ENCODE measurements at places on chromosomes 7 and 10.

- no peak for DNase-seq
These were observed 377.8 kb downstream of the GFRA1 start for GRCh38 chr10:115895166-115895565.

DNA sequence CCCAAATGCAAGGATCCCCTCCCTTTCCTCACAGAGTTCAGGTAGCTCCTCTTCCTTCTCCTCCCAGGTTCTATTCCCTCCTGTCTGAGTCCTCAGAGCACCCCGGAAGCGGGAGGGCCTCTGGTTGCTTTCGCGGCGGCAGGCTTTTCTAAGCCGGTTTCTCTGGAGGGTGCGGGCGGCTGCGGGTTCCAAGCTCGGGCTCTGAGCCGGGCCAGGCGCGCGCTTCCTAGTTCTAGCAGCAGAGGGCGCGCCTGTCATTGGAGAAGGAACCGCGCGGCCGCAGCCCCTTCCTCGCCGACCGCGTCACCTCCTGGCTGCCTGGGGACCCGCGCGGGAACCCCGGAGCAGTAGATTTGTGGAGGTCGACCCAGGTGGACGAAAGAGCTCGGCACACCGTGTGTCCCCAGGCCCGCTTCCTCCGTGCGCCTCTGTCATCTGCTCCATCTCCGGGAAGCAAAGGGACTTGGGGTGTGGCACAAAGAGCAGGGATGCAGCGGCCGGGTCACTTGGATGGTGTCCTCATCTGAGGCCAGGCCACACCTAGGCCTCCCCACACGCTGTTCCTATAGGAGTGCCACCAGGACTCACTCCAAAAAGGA, 389.0 kb upstream of the PODXL start:
- DNase-seq = peak; percentile 31

GRCh38 chr10:7283246-7283645, 127.6 kb downstream of the SFMBT2 start:
- no peak for DNase-seq

DNA sequence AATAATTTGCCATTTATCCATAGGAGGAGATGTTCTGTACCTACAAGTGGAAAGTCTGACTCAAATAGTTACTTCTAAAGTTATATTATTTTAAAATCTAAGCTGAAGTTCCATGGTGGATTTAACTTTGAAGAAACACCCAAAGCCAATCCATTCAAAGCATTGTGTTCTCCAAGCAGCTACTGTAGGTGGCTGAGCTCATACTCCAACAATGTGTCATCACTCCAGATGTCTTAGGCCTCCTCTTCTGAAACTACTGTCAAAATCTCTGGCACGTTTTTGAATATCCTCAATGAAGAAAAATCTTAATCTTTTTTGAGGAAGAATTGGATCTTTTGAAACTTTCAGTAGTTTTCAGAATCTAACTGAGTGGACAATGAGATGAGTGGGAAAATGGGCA, 169.1 kb downstream of the PTEN start:
- no peak for DNase-seq

DNA sequence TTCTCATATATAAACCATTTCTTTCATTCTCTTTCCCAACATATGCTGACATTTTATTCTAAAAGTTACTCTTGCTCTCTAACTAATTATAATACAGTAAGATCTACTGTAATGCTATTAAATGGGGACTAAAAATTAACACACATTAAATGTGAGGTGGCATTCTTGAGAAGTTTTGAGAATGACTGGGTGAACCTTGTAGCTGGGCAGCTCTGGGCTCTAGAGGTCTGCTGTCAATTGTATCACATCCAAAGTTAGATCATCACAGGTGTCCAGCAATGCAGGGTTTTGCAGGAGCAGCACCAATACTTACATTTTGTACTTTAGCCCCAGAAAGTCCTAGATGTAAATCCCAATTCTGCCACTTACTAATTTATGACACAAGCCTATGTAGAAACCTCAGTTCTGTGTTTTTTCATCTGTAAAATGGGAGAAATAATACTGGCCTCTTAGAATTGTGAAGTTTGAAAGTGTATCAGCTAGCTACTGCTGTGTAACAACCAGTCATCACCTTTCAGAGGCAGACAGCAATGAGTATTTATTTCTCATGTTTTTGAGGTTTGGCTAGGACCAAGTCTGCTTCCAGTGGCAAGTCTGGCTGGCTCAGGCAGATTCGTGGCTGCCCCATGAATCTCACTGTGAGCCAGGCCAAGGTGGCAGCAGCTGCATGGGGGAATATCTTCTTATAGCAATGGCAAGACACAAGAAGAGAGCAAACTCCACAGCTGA, 79.6 kb upstream of the EMX2 start:
- DNase-seq = no peak

GRCh38 chr7:79272066-79272669, 181.3 kb downstream of the MAGI2 start:
- no peak for DNase-seq

- no peak for DNase-seq
These were observed 1055.4 kb upstream of the AUTS2 start for GRCh38 chr7:68542831-68543230.

DNA sequence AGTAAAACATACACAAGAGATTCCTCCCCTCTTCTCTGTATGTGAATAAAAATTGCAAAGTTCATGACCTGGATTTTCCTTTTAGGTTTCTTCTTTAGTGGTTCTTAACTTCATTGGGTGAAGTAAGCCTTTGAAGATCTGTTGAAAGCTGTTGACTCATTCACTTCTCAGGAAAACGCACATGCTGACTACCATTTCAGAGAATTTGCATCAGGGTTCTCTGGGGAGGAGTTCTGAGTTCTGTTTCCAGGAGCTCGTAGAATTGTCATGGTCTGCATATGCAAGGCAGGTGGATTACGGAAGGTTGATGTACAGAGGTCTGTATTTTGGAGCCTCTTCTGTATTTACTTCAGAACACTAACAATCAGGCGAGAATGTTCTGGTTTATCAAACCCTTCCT, 962 bp upstream of the SLC26A4 start:
- peak; percentile 54 for DNase-seq

- DNase-seq = no peak
These were observed 105.5 kb upstream of the FAM204A start for GRCh38 chr10:118447478-118448270.

DNA sequence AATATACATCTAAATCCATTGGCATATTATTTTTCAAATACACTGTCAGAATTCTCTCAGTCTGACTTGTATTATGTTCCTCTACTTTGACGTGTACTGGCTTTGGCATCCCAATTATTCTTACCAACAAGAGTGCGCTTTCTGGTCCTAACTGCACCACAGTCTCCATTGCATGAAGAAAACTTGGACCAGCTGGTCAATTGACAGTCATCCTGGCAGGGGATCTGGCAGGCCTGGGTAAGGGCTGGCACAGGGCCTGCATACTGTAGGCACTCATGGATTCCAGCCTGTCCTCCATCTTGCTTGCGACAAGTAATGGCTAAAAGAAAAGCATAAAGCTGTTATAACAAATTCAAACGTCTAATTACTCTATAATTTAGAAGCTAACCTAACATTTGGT, 384.9 kb downstream of the THSD7A start:
- DNase-seq = no peak

DNA sequence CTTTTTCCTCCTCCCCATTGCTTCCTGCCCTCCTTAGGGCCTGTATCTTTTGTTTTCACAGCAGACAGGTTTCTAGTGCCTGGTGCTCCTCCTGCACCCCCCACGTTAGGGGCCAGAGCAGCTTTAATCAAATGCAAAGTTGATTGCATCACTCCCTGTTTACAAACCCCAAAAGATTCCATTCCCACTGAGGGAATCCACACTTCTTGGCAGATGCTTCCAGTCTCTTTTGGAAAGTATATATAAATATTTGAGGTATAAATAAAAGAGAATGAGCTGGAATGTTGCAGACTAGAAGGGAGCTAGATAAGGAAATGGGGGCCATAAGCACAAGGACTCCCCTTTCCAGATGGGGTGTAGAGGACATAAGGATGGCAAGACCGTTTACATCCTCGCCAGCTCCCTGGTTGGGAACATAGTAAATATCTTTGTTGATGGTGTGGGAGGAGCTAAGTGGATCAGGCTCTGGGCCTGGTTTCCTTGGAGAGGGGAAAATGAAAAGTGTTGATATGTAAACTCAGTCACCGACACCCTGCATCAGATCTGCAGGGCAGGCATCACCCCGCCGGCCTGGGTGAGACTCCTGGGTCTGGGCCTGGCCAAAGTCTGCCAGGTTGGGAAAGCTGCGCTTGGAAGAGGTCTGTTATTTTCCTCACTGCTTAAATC, 6.2 kb downstream of the RARRES2 start:
- no peak for DNase-seq

- no peak for DNase-seq
These were observed 53.6 kb upstream of the DYNC1I1 start for GRCh38 chr7:95718577-95719410.

DNA sequence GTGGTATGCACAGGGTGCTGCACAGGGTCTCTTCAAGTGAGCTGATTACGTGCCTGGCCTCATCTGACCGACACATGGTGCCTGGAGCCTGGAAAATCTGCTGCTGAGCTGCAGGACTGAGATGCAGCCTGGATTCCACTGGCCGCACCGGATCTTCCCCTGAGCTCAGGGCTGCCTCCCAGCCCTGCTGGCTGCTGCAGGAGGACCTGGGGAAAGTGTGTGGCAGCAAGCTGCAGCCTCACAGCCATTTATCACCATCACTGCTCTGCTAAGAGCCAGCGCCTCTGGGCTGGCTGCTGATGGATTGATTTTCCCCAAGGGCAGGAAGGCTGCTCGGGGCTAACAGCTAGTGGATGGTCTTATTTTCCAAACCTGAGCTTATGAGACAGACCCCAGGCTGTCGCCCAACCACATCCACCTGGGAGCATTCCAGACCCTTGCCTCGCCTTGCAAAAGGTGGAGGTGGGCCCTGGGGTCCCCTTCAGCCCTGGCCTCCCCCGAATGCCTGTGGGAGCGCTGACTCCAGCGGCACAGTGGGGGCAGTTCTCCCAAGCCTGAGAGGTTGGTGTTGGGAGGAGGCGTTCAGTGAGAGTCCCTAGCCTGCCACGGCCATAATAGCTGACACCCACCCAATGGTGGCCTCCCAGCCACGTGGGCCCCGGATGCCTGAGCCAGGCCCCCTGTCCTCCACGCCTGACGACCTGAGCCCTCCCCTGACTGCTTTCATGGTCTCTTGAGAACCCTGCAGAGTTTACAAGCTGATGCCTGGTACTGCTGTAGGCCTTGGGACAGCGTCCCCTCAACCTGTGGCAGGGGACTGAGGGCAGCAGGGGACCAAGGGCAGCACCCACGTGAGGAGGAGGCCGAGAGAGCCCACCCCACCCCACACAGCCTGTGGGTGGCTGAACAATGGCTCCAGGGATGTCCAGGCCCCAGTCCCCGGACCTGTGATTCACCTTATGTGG, 38.2 kb downstream of the STK32C start:
- no peak for DNase-seq

DNA sequence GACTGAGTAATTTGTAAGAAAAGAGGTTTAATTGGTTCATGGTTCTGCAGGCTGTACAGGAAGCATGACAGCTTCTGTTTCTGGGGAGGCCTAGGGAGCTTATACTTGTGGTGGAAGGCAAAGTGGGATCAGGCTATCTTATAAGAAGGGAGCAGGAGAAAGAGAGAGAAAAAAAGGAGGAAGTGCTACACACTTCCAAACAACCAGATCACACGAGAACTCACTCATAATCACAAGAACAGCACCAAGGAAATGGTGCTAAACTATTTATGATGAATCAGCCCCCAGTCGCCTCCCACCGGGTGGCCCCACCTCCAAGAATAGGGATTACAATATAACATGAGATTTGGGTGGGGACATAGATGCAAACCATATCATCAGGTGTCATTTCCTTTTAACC, 89.1 kb upstream of the KCNMA1 start:
- DNase-seq = no peak

- no peak for DNase-seq
These were observed 5.4 kb downstream of the TRDMT1 start for GRCh38 chr10:17196045-17196444.

DNA sequence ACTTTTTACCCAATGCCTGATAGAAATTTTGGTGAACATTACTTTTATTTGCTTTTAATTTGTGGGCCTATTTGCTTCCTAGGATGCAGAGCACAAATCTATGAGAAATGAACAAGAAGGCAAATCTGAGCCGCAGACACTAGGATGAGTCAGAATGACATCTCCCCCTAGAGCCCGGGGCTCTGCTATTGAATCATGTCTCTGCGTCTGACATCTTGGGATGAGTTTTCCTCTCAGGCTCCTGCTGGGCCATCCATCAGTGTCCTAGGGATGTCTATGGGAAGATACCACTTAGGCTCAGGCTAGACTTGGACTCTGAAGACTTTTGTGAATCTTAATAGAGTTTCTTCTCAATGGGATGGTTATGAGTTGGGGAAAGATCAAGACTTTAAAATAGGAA, 157.3 kb upstream of the MTPN start:
- no peak for DNase-seq

GRCh38 chr7:92731335-92732063, 104.9 kb downstream of the CDK6 start:
- peak; percentile 40 for DNase-seq

Data from stimulated activated naive CD8-positive, alpha-beta T cell treated with anti-CD3 and anti-CD28 coated beads, Interleukin-15, amount 100 ng/mL, for 72 hours (primary cell).